Neuronal stem cell (in vitro differentiated cells): ENCODE measurements at places on chromosomes 1 and 21.

- DNase-seq: no peak
Observed at GRCh38 chr1:238340989-238341388, 450.3 kb upstream of the ZP4 start.

GRCh38 chr1:230270559-230271281, 155.4 kb downstream of the PGBD5 start:
- no peak for DNase-seq

GRCh38 chr1:153577624-153578051, 12.0 kb upstream of the S100A2 start:
- DNase-seq: no peak

DNA sequence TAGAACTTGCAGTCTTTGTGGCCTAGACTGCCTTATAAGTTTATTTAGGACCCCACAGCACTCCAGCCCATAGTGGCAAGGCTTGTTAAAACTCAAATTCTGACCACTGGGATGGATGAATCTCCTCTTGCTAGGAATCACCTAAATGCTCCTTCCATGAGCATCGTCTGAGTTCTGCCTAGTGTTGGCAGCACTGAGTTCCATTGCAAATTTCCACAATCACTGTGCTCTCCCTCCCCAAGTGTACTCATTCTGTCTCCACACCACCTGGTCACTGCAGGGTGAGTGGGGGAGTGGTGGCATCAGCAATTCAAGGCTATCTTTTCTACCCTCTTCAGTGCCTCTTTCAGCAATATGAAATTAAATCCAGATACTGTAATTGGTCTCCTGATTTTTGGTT, 46.7 kb upstream of the PTBP2 start:
- no peak for DNase-seq

DNA sequence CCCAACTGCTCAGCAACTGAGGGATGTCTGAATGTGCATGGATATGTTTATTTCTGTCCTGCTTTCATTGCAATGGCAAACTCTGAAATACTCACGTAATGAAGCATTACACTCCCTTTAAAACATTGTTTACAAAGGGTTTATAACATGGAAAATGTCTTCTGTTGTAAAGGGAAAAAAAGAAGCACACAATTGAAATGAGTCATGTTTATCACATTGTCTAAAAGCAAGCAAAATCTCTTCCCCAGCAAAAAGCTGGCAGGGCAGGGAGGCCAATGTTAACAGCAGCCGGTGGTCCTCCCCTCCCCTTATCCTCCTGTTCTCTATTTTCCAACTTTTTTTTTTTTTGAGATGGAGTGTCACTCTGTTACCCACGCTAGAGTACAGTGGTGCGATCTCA, 3.9 kb upstream of the EFNA1 start:
- DNase-seq: no peak

DNA sequence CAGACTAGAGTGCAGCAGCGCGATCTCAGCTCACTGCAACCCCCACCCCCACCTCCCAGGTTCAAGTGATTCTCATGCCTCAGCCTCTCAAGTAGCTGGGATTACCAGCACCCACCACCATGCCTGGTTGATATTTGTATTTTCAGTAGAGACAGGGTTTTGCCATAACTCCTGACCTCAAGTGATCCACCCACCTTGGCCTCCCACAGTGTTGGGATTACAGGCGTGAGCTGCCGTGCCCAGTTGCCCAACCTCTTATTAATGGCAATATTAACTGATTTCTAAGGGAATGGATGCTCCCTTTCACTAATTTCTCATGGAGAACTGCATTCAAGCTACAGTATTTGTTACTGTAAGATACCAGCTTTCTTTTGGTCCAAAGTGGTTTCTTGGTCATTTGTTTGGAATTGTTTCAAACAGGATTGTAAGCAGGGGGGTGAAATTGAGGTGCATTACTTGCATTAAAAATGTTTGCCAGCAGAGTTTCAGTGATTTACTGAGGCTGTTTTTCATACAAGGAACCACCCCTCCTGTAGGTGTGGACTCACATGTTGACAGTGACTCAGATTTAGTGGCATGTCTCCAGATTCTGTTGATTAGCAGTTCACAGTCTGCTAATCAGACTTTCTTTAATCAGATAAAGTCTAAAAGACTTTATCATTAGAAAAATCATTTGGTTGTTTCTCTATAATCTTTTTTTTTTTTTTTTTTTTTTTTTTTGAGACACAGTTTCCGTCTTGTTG, 3.9 kb upstream of the TGFBR3 start:
- no peak for DNase-seq

DNA sequence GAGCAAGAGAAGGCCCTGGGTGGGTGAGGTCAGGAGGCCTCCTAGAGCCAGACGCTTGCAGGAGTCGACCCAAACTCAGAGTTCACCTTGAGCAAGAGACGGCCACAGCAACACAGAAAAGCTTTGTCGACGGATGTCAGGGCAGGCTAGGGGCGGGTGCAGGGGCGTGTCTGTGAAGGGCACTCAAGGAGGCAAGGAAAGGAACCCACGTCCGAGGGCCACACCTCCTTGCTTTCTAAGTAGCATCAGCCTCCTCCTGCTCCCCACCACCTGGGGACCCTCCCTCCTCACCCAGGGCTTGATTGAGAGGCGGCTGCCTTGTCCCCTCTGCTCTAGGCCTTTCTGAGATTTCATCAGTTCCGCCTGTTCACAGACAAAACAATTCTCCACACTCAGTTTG, 92.1 kb downstream of the OMA1 start:
- no peak for DNase-seq

DNA sequence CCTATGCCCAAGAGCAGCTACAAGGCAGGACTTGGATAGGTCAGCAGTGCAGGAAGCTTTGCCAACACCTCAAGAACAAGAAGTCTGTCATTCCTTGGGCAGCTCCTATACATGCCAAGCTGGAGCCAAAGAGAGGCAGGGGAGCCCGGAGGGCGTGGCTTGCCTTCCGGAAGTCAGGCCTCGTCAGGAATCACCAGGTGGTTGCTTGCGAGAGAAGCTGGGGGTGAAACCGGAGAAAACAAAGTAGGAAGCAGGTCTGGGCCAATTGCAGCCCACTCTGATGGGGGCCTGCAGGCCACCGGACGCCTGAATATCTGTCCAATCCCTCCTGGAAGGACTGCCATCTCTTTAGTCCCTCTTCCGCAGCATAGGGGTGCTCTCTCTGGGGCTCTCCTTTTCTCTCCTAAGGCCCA, 794 bp upstream of the FAM76A start:
- DNase-seq: no peak

GRCh38 chr1:55530749-55531478, 315.8 kb upstream of the USP24 start:
- no peak for DNase-seq

- no peak for DNase-seq
Observed at GRCh38 chr1:177255411-177255810, 84.7 kb downstream of the BRINP2 start.

DNA sequence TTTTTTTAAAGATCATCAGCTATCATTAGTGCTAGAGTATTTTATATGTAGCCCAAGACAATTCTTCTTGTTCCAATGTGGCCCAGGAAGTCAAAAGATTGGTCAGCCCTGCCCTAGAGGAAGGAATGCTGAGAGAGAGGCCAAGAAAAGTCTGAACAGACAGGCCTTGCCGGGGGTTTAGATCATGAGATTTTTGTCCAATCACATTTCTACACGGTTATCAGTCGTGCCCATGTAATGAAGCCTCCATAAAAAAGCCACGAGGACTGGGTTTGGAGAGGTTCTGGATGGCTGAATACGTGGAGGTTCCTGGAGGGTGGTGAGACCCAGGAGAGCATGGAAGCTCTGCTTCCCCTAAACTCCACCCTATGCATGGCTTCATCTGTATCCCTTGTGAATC, 24.3 kb upstream of the ENO1 start:
- DNase-seq: no peak

DNA sequence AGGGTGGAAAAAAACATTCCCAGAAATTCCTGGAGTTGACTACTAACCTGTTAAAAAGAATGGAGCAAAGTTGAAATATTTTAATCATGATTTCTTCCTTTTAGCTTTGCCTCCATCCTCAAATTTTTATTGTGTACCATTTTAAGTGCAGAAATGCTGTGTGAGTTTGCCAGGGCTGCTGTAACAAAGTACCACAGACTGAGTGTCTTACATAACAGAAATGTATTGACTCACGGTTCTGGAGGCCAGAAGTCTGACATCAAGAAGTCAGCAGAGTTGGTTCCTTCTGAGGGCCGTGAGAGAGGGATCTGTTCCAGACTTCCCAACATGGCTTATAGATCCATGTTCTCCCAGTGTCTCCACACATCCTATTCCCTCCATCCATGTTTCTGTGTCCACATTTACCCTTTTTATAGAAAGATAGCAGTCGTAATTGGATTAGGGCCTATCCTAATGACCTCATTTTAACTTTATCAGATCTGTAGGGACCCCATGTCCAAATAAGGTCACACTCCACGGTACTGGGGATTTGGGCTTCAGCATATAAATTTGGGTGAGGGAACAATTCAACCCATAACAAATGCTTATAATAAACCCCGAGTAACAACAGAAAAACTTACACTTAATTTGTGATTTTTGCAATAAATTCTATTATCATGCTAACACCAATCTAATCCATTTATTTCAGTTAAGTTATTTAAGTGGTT, 12.7 kb downstream of the SNX7 start:
- no peak for DNase-seq

- DNase-seq: no peak
Observed at GRCh38 chr1:17139637-17140036, 20.4 kb upstream of the PADI2 start.

DNA sequence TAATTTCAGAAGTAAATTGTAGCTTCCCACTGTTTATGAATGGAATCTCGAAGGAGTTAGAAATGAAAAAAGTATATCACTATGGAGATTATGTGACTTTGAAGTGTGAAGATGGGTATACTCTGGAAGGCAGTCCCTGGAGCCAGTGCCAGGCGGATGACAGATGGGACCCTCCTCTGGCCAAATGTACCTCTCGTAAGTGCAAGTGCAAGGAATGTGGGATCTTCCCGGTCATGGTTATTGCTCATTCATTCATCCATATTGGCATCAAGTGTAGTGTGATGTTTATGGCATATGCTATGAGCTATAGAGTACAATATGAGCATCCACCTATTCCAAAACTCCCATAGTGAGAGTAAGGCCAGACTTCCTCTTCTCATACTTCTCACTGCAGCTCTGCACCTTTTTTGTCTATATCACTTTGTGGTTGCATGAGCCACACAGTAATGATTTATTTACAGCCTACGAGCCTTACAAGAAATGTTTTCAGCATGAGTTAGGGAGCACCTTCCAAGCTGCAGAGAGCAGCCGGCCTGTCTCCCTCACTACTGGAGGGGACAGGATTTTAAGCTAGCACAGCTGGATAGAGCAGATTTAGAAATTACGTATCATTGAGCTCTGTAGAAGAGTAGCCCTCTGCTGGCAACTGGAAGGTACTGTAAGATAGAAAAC, 24.9 kb upstream of the CR1L start:
- DNase-seq: peak; percentile 23

- DNase-seq: no peak
Observed at GRCh38 chr1:32695098-32695904, 7.3 kb downstream of the SYNC start.

DNA sequence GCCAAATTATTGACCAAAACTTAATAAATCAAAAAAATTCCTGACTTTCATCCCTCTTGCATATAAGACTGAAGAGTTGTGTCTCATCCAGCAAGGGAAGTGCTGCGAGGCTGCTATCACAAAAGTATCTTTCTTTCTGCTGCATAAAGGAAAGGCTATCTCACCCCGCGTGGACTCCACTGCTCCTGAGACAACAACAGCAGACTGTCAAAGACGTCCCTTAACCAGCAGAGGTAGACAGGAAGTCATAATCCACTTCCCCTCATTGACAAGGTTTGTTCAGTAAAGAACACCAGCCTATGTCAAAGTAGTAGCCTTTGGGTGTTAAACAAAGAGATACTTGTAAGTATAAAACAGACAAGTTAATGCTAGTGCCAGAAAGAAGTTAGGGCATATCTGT, 29.4 kb downstream of the VPS26C start:
- DNase-seq: no peak

DNA sequence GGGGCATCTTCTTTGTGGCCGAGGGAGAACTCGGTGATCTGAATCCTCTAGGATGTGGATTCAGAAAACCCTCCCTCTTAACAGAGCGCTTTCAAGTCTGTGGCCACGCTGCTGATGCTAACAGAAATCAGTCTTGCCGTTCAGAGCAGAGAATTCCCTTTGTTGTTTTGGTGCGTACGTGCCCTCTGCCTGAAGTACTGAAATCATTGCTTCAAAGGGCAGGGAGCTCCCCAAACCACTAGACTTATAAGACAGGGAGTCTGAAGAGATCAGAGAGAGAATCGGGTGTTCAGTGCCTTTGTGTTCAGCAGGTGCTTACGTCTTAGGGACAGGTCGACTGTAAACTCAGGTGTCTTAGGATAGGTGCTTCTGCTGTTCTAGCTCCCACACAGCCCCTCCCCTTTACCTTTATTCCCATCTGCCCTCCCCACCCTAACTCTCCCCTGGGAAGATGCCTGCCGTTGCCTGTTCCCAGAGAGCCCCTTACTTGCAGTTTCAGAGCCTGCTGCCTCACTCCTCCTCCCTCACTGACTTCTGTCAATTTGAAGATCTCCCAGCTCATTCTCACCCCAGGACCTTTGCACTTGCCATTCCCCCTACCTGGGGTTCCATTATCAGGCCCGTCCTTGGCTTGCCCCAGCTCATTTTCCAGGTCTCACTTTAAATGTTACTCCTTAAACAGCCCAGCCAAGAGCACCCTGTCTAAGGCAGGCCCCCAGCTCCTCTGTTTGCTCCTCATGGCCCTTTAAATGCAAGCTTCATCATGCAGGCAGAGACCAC, 143.0 kb downstream of the CAMTA1 start:
- no peak for DNase-seq

GRCh38 chr1:64653466-64653865, 91.4 kb upstream of the RAVER2 start:
- DNase-seq: no peak

GRCh38 chr1:107963601-107964335, 1.2 kb downstream of the VAV3 start:
- DNase-seq: no peak

- no peak for DNase-seq
Observed at GRCh38 chr21:19123053-19123452, 719.5 kb upstream of the TMPRSS15 start.

DNA sequence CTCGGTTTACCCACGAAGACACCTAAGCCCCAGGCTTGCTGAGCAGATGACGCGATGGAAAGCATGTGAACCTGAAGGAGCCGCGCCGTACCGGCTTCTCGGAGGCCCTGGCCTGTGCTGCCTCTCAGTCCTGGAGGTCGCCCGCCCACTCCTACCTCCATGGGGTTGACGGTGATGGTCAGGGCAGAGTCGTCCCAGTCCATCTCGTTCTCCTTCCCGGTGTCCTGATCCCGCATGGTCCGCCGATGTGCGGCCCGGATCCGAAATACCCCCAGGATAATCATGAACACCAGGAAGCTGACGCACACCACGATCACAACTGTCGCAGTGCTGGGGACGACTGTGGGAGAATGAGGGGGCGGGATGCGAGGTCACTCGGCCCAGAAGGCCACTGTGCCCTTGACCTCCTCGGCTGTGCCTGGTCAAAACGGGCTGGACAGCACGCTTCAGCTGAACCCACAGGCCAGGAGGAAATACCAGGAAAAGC, 79.6 kb downstream of the PIK3CD start:
- no peak for DNase-seq
